CD4-positive, alpha-beta T cell treated with Interleukin-17A for 4 hours (primary cell): ENCODE measurements at places on chromosomes 2 and 18.

DNA sequence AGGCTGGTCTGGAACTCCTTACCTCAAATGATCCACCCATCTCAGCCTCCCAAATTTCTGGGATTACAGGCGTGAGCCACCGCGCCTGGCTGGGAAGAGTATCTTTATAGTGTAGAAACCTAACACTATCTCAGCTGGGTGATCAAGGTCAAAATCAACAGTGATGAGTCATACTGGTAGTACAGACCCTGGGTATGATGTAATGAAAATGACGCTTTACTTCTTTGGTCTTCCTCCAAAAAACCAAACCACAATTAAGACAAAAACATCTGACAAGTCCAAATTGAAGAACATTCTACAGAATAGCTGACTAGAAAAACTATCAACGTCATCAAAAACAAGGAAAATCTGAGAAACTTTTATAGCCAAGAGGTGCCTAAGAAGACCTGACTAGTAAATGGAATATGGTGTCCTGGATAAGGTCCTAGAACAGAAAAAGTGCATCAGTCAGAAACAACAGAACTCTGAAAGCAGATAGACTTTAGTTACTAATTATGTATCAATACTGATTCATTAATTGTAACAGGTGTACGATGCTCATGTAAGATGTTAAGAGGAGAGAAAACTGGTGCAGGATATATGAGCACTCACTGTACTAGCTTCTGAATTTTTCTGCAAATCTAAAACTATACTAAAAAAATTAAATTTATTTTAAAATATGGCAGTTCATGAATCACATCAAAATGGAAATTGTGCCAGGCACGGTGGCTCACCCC is 25.4 kb downstream of the PDCL3 start:
- DNase-seq: peak; percentile 29

DNA sequence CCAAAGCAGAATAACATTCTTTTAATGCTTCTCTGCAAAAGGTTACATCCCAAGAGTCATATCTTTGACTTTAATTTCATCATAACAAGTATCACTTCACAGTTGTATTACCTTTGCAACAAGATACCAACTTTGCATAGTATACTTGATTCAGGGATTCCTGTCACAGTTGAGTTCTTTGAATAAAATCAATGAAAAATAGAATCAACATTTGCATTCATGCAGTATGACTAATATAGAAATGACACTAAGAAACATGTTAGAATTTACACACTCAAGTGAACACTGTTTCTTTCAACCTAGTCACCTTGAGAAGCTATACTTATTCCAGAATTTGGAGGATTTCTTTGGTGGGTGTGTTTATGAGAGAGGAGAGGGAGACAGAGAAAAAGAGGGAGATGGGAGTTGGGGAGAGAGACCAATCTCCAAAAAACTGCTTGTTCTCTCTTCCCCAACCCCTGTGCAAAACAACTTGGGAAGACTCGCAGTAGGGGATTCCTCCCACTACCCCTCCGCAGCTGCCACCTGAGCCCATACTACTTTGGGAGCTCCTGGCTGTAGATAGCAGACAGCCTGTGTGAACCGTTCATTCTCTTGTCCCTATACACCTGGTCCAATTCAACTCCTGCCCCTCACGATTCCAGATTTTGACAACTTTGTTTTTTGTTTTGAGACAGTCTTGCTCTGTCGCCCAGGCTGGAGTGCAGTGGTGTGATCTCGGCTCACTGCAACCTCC is 57.7 kb downstream of the PELI1 start:
- no peak for DNase-seq

DNA sequence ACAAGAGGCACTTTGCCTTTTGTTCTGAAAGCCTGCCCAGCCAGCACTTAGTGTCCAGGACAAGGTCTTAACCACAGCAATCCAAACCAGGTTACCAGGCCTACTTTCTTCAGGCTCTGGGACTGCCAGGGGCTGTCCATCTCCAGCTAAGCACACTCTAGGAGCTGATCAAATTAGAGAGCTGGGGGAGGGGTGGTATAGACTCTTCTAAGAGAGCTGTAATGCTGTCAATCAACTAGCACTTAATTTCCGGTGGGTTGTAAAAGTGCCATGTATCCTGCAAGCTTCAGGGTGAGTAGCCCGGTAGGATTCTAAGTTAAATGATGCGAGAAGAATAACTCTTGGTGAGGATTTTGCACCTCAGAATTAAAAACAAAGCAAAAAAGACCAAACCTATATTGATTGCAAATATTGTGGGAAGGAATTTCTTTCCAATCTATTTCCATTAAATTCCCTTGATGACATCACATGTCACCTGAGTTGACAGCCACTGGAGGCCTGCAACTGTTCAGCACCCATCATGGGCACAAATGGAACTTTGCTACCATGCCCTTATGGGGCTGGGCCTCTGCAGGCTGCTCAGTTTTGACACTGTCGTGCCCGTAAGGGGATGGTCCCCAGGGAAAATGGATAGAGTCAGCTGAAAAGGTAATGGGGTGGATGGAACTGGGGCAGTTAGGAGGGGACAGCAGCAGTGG is 8.7 kb upstream of the COX7A2L start:
- no peak for DNase-seq

DNA sequence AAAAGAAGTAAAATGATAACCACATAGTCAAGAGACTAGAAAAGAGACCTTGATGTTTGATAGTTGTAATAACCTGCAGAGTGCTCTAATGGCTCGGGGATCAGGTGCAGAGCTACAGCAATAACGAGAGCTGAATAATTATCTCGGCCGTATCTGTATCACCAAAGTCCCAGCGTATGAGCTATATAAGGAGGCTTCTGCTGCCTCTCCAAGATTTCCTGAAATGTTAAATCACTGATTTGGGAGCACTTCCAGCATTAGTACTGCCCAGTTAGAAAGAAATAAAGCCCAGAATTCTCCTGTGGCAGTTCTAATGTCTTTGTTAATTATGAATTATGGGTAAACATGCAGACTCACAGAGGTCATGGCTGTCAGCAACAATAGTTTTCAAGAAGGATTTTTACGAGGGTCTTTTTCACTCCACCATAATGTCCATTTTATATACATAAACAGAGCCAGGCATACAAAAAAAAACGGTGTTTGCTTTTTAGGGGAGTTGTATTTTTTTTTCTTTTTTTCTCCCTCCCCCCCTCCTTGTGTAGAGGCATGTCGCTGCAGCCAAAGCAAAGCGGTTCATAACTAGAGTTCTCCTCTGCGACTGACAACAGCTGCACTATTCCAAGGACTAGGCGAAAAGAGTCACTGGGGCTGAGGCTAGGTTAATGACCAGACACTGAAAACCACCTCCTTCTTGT is 168.3 kb upstream of the VRK2 start:
- no peak for DNase-seq
